T-helper 2 cell (primary cell): ENCODE measurements at places on chromosomes 12 and 14.

GRCh38 chr12:70535896-70536374, 101.3 kb downstream of the PTPRB start:
- DNase-seq: no peak

DNA sequence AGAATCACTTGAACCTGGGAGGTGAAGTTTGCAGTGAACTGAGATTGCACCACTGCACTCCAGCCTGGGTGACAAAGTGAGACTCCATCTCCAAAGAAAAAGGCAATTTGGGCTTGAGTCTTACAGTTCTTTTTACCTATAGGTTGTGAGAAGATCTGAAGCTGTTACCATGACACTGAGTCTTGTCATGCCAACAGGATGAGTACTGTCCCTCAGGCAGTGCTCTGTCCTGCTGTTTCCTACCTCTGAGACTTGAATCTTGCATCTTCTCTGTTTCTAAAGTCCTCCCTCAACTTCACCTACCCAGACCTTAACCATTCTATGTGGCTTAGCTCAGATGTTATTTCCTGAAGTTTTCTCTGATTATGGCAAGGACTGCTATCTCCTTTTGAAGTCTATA, 400.8 kb upstream of the PRICKLE1 start:
- DNase-seq: no peak

GRCh38 chr14:104292084-104292970, 153.9 kb downstream of the KIF26A start:
- no peak for DNase-seq

GRCh38 chr14:95314609-95315008, 5.1 kb downstream of the CLMN start:
- peak; percentile 2 for DNase-seq

GRCh38 chr12:126915309-126915708, 1351.7 kb upstream of the TMEM132C start:
- DNase-seq: no peak

GRCh38 chr12:12123036-12123604, 52.4 kb downstream of the BCL2L14 start:
- no peak for DNase-seq
